ENCODE measurements at places on chromosomes 4 and X.

- no peak for DNase-seq
Measured at GRCh38 chrX:97311066-97311778, 427.5 kb downstream of the RPA4 start.

GRCh38 chrX:113793563-113793962, 790.3 kb upstream of the HTR2C start:
- DNase-seq, result no peak

- no peak for DNase-seq
Measured at GRCh38 chr4:76752861-76753501, 145.0 kb downstream of the SOWAHB start.

- no peak for DNase-seq
Measured at GRCh38 chr4:77538144-77538543, 67.5 kb upstream of the CXCL13 start.

- DNase-seq, result no peak
Measured at GRCh38 chrX:110665223-110666002, 130.2 kb downstream of the CHRDL1 start.

- DNase-seq, result no peak
Measured at GRCh38 chr4:157014621-157015591, 43.3 kb upstream of the PDGFC start.

GRCh38 chrX:73987166-73987565, 316.8 kb upstream of the ZCCHC13 start:
- no peak for DNase-seq

GRCh38 chr4:109434007-109434971, 674 bp downstream of the SEC24B start:
- DNase-seq, result peak; percentile 24

- DNase-seq, result no peak
Measured at GRCh38 chr4:179007755-179008154, 1565.5 kb upstream of the AGA start.

DNA sequence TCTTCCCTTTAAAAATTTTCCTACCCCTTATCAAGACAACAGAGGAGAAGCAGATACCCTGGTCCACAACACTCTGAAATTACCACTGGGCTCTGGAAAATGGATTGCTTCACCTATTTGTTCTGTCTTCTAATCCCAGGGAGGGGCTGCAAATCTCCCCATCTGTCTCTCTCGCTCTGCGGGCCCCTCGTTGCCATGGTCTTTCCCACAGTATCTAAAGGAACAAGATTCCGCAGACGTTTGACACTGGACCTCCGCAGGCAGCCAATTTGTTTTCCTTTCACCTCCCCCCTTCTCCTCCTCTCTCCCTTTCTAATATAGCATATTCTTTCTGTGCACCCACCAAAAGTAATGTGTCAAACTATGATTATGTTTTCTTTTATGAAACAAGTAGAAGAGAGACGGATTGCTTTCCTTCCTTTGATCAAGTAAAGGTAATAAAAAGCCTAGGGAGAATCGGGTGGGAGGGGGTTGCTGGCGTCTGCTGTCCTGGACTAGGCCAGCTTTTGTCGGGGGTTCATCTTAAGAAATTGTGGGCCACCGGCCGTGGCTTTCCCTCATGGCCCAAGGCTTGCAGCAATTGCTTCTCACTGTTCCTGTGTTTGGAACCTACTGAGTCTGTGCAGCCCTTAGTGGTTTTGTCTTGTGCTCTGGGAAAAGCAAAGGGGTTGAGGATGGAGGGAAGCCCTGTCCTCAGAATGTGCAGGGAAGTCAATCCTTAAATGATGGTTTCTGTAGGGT, 81.0 kb downstream of the MGST2 start:
- no peak for DNase-seq

DNA sequence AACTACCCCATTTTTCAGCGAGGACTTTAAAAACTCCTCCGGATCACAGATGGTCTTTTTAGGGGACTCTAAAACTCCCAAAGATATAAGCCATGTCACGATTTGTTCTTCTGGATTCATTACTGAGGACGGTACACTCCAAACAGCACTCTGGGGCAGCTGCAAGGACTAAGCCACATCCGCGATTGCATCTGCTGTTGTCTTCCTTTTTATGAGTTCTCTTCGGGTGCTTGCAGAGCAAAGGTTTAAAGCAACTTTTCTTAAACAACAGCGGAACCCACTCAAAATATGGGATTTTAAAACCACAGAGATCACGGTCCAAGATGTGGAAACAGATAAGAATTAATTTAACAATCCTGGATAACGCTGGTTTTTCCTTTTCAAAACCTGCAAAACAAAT, at the start of gene ARHGEF6:
Gene ARHGEF6, minus strand, starts transcription at position 170 of the 400 bp plus-strand sequence. Its CDS starts 50 bp downstream, at position 120.
- DNase-seq, result peak; percentile 49

DNA sequence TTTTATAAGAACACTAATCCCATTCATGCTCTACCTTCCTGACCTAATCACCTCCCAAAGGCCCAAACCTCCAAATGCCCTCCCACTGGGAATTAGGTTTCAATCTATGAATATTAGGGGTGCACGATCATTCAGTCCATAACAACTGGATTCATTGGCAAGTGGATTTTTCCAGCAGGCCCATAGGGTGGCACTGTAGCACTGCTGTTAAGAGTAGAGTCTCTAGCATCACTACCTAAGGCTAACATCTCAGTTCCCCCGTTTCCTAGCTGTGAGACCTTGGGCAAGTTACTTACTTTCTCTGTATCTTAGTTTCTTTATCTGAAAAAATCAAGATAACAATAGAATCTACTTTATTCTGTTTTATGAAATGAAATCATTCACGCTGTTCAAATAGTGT, 315.8 kb downstream of the STIM2 start:
- DNase-seq, result no peak

- DNase-seq, result no peak
Measured at GRCh38 chrX:137567682-137568232, 1.8 kb downstream of the ZIC3 start.

- DNase-seq, result no peak
Measured at GRCh38 chrX:115531818-115532403, 29.1 kb upstream of the PLS3 start.

GRCh38 chr4:7325541-7325940, 109.2 kb downstream of the PSAPL1 start:
- DNase-seq, result no peak

DNA sequence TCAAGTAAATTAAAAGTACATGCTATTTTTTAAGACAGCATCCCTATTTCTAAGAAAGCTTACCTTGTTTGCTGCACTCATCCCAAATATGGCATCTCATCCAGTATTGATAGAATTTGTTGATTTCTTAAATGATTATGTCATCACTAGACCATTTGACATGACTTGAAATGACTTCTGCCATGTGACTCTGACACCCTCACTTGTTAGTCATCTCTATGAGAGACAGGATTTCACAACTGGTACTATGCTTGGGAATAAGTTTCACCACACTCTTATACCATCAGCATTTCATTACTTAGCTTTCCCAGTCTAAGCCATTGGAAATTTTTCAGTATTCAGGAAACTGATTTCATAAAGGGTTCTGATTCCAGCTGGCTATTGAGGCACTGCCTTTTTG, 55.3 kb downstream of the TMPRSS11F start:
- DNase-seq, result no peak

DNA sequence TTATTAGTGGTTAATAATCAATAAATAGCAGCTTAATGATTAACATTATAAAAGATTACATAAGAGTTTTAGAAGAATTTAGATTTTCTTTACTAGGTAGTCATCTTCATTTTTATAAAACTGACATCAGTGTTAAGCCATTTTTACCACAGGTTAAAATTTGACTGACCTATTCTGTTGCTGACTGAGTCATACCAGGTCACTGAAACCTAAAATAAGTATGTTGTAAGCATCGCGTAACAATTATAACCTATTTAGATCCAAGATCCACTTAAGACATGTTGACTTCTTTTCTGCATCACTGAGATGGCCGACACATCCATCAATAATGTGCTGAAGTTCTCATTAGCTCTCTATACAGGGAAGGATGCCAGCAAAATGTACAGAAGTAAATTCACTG, 36.7 kb downstream of the ARX start:
- no peak for DNase-seq

- DNase-seq, result peak; percentile 79
Measured at GRCh38 chr4:36244257-36245082, at the start of gene ARAP2. Gene ARAP2, minus strand, starts transcription at chr4:36244514. Its CDS starts 15,028 bp downstream, at chr4:36229486.

- no peak for DNase-seq
Measured at GRCh38 chr4:141511055-141511454, 125.3 kb upstream of the IL15 start.

GRCh38 chrX:14837155-14837554, 35.7 kb downstream of the FANCB start:
- no peak for DNase-seq

DNA sequence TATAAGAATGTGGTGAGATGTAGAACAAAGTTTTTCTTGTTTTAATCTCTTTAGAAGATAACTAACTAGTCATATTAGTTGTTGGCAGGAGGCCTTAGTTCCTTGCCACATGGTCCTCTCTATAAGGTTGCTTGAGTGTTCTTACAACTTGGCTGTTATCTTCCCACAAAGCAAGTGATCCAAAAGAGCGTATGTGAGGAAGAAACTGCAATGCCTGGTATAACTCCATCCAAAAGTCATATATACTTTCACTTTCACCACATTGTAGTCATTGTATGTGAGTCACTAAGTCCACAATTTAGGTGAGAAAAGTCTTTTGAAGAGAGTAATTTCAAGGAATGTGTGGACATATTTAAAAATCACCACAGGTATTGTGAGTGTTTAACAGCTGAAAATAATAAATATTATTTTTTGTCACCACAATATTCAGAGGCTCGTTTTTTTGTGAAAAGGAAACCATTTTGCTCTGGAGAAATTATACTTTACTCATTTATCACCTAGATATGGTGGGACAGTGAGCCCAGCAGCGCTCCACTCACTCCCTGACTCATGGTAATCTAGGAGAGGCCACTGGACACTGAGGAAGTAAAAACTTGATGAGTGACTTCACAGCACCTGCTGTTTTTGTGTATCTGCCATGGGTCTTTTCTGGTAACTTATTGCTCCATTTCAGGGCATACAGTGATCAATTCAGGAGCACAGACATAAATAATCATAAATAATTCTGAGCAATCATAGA, 369.4 kb upstream of the NDST3 start:
- no peak for DNase-seq

GRCh38 chrX:39204945-39205344, 403.7 kb downstream of the MID1IP1 start:
- no peak for DNase-seq

GRCh38 chrX:106263817-106264216, 95.7 kb downstream of the PWWP3B start:
- DNase-seq, result no peak

- DNase-seq, result no peak
Measured at GRCh38 chr4:186724058-186724863, 605 bp upstream of the FAT1 start.

- no peak for DNase-seq
Measured at GRCh38 chr4:20839957-20840356, 139.7 kb downstream of the PACRGL start.

- DNase-seq, result peak; percentile 79
Measured at GRCh38 chr4:742742-743311, 37.2 kb downstream of the PCGF3 start.

- no peak for DNase-seq
Measured at GRCh38 chr4:130257271-130257670, 1161.3 kb downstream of the C4orf33 start.

GRCh38 chr4:20493761-20494353, 206.4 kb upstream of the PACRGL start:
- no peak for DNase-seq

Measured in CD4-positive, alpha-beta T cell treated with Interleukin-17A for 1 hour (primary cell).